ENCODE measurements at places on chromosomes 5 and 9.
A peak's percentile ranks its signal among the peaks of the same experiment; 100 is the strongest.

DNA sequence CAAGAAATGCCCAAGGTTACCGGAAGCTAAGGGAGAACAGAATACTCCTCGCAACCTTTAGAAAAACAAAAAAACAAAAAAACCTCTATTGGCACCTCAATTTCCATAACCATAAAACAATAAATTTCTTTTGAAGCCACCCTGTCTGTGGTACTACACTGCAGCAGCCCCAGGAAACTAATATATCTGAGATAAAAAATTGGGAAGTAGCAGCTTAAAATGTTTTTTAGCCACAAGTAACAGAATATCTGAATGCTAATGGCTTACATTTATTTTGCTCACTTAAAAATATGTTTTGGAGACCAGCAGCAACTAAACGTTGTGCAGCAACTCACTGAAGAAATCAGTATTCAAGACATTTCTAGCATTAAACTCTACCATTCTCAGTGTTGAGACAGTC lies 969.6 kb downstream of the DNAH5 start:
- DNase-seq, result no peak

DNA sequence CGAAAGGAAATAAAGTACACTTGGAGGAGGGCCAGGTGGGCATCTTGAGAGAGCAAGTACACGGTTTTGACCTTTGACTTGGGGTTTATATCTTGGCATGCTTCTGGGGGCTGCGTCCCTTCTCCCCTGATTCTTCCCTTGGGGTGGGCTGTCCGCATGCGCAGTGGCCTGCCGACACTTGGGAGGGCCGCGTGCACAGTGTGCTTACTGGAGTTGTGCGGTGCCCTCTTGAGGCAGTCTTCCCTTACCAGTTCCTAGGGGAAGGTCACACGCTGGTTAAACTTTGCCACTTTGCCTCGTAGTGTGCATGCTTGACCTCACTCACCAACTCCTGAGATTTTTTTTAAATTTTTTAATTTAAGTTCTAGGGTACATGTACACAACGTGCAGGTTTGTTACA lies 4.3 kb upstream of the CLPTM1L start:
- no peak for DNase-seq

DNA sequence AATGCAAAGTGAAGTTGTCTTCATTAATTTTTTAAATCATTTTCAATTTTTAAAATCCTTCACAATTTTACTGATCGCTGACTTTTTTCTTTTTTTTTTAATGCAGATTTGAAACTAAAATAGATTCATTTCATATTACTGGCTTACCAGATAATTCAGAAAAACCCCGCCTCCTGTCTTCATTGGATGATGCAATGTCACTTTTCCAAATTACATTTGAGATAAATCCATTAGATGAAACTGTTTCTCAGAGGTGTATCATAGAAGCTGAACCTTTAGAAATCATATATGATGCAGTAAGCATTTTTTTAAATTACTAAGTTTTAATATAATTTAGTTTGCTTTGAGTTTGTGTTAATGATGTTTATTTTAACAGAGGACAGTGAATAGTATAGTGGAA lies 60.6 kb downstream of the VPS13A start:
- DNase-seq, result no peak

DNA sequence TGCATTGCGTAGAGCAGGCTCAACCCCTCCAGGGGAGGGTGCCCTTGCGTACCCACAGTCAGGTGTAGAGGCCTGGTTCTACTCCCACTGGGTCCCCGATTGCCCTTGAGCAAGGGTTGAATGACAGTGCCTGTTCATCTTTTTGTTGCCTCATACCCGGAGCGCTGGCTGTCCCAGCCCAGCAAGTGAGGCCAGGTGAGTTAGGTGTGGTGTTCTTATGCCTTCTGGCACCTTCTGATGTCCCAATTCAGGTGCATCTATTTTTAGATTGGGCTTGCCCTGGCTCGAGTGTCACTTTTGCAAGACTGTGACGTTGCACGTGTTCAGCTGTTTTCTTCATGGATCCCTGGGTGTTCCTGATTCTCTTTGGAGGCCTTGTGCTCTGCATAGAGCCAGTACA lies 257.8 kb downstream of the GOLPH3 start:
- DNase-seq, result no peak

GRCh38 chr9:102461156-102461819 lies 533.8 kb upstream of the CYLC2 start:
- DNase-seq, result no peak

GRCh38 chr5:126718236-126718868 lies 58.6 kb upstream of the LMNB1 start:
- DNase-seq, result peak; percentile 20

GRCh38 chr9:18421391-18421790 lies 52.6 kb upstream of the ADAMTSL1 start:
- DNase-seq, result no peak

DNA sequence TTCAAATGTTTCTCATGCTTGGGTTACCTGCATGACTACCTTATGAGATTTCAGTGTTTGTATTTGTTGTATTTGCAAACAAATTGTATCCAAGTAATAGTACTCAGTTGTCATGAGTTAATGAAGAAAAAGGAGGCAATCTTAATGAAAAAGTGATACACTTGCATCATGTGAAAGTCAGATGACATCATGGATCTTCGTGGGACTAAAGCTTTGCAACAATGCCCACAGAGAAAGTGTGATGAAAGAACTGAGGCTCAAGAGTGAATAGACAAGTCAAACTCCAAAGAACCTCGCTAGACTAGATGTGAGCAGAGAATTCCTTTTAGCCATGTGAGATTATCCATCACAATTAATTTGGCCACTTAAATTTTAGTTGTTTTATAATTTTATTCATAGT lies 75.4 kb upstream of the ADRB2 start:
- no peak for DNase-seq

DNA sequence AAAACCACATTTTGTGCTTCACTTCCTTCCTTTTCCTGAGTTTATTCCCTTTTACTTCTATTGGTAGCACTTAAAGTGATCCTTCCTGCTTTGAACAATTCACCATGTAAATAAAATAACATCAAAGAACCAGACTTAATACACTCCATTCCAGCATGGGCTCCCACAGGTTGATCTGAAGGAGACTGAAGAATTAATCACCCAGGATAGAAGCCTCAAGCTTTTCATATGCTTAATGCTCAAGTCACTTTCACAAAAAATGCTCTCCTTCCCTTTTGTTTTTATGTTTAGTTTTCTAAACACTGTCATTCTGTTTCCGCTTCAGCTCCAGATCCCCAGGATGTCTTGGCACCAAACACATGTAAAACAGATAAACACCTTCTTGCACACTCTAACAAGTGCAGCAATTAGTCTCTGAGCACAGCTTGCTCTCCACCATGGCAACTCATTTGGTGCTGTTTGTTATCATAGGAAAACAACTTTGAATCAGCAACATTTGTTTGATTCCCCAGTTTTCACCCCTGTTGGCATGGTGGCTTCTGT lies 37.0 kb downstream of the DMRTA1 start:
- no peak for DNase-seq
